ENCODE measurements at places on chromosomes 7 and 10.

DNA sequence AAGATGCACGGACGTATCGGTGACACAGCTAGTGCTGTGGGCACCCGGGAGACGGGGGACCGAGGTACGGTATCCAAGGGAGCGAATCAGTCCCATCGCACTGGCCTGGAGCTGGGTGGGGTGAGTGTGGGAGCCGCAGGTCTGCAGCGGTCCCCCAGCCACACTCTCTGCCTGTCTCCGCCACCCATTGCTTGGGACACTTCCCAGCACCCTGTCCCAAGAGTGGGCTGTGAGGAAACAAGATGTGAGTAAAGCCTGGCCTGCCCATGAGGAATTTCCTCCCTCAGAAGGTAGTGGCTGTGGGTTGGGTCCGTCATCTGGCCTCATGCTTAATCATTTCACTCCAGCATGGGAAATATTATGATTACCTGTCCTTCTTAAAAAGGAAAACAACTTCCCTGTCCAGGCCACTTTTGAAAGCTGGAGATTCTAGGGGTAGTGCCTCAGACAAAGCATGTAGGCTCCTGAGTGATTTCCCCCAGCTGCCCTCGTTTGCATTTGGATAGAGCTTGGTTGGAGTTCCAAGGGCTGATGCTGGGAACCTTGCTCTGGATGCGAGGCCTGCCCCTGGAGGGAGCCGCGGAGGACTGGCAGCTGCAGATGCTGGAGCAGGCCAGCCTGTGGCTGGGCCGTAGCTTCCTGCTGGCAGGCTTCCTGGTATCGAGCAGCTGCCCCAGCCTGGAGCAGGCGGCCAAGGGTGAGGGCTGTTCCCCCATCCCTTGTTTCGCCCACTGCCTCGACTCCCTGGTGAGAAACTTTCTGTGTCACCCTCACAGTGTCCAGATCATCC lies 6.2 kb upstream of the ACTR3C start:
- DNase-seq: no peak

- no peak for DNase-seq
These were observed 17.6 kb upstream of the SH2D4B start for GRCh38 chr10:80519936-80520650.

DNA sequence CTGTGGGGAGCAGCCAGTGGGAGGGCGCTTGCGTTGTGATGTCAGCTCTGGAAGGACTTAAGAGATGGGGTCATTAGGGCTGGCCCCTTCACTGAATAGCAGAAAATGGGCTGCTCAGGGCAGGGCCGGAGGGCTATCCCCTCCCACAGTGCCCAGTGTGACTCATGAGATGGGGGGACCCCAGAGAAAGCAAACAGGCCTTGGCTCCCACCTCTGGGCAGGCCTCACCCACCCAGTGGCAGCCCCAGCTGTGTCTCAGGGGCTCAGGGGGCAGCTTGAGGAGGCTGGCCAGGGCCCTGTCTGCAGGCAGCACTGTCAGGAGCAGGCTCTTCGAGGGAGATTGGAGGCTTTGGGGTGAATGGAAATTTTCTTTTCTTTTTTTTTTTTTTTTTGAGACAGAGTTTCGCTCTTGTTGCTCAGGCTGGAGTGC lies 168.3 kb downstream of the SLIT1 start:
- DNase-seq: no peak

- no peak for DNase-seq
These were observed 850.9 kb downstream of the LRMDA start for GRCh38 chr10:76282061-76283025.

DNA sequence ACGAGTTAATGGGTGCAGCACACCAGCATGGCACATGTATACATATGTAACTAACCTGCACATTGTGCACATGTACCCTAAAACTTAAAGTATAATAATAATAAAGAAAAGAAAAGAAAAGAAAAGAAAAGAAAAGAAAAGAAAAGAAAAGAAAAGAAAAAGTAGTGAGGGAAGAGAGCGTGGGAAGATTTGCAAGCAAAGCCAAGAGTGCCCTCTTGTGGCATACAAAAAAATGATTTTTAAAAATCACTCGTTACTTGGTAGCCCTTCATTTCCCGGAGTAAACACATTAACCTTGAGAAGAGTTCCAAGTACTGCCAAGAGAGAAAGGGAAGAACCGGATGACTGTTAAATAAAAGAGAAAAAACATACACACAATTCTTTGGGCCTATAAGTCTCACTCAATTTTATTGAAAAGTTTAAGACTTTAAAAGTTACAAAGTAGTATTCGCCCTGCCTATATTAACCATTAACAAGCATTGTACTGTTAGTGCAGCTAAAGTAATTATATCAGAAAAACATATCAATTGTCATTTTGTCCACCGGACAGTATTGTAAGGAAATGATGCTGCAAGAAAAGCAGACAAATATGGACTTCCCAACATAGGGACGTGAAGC lies 6.2 kb upstream of the CH25H start:
- DNase-seq: no peak

GRCh38 chr7:131560061-131560460 lies 3.6 kb upstream of the PODXL start:
- DNase-seq: no peak

GRCh38 chr7:103989785-103990767 lies 618 bp upstream of the RELN start:
- DNase-seq: no peak

DNA sequence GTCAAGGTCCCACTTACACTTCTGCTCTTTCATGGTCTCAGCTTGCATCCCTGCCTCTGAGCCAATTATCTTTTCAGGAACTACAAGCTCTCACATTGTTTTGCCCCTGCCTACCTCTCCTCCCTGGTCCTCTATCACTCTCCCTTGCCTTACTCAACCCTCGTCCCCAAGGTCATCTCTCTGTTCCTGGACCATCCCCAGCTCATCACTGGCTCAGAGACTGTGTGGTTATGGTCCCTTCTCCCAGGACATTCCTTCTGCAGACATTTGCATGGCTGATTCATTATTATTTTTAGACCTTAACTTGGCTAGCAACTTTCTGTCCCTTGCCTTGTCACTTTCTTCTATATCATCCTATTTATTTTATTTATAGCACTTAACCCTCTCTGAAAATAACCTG lies 17.8 kb upstream of the GPAM start:
- no peak for DNase-seq

DNA sequence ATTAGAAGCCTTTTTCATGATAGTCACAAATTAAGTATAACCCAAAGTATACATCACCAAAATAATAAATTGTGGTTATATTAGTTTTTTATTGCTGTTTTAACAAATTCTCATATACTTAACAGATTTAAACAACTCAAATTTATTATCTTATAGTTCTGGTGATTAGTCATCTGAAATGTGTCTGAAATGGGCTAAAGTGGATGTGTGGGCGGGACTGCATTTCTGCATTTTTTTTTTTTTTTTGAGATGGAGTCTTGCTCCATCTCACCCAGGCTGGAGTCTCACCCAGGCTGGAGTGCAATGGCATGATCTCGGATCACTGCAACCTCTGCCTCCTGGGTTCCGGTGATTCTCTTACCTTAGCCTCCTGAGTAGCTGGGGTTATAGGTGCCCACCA lies 891.5 kb upstream of the CELF2 start:
- no peak for DNase-seq

DNA sequence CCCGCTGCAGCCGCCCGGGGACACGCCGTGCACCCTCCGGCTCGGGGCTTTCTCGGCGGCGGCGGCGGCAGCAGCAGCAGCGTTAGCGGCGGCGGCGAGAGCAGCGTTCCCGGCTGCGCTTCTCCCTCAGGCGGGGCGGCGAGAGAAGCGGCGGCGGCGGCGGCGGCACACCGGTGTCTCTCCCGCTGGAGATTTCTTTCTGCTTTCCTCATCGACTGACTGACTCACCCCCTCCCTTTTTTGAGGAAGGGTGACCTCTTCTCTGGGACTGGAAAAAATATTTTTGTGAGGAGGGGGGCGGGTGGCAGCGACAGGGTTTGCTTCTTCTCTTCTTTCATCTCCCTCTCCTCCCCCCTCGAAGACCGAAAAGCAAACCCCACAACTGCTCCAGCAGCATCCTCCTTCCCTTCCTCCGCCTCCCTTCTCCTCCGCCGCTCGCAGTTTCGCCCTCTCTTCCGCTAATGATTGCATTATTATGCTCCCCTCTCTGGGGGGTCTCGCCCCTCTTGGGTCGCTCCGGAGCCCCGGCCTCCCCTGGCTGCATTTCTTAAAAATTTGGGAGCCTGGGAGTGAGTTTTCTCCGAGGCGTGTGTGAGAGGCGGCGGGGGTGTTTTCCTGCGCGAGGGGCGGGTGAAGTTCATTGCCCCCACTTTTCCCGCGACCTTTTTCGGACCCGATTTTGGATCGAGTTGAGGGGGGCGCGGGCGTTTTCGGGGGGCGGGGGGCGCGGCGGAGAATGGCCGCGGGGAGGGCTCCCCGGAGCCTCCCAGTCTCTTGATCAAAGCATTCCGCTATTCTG lies 411 bp downstream of the AUTS2 start:
- no peak for DNase-seq

- no peak for DNase-seq
These were observed 73.5 kb downstream of the CDK6 start for GRCh38 chr7:92762851-92763250.

GRCh38 chr7:19916046-19916445 lies 142.6 kb upstream of the TMEM196 start:
- DNase-seq: no peak

- no peak for DNase-seq
These were observed 3.2 kb downstream of the SLC4A2 start for GRCh38 chr7:151062399-151063211.

Data from stimulated activated CD8-positive, alpha-beta memory T cell treated with anti-CD3 and anti-CD28 coated beads, Interleukin-4, amount 100 ng/mL, for 1 hour (primary cell).